ENCODE measurements at places on chromosomes 6 and 20.

- no peak for DNase-seq
Observed at GRCh38 chr6:136676075-136676474, 116.2 kb downstream of the MAP3K5 start.

GRCh38 chr6:36805096-36805797, 34.0 kb downstream of the CPNE5 start:
- DNase-seq: no peak

DNA sequence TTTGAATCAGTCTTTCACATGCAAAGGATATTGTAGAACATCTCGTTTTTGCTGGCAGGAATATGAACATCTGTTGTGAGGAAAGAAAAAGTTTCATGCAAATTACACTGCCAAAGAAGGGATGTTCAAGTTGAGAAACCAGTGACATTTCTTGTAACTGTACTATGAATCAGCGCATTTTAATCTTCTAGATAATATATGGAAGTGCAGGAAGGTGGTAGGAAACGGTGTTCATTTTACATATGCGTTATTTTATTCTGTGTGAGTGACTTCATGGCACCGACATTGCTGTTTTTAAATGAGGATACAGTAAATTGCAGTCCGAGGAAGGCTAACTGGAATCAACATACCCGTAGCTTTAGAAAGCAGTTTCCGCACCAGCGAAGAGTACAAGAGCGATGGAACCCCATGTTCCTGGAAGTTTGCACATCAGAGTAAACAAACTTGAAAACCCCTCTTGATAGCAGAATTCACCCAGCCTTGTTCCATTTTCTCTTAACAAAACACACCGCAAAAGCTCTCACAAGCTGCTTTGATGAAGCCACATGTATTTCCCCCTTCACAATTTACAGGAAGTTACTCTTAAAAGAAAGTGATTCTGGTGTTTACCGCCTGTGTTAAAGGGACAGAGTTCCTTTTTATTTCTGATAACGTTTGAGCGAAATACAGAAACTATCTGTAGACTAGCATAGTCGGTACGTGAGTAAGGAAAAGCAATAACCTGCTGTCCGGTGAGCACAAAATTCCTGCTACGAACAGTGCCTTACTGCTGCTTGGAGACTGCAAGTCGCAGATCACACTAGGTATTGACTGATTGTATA, 11.5 kb downstream of the PRDM1 start:
- peak; percentile 27 for DNase-seq

- DNase-seq: peak; percentile 86
Observed at GRCh38 chr6:39432330-39433025, 110.0 kb upstream of the KCNK16 start.

DNA sequence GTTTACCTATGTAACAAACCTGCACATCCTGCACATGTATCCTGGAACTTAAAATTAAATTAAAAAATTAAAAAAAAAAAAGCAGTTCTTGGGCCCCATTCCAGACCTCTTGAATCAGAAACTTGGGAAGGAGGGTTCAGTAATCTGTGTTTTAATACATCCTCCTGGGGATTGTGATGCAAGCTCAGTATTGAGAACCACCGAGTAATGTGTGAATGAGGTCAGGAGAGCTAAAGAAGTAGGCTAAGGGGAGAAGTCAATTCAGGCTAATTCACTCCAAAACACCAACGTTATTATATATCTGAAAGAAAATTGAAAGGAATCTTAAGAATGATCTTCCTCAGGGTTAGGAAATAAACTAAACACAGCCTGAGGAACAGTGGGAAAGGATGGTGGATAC, 120.4 kb downstream of the RNF144B start:
- DNase-seq: peak; percentile 69

- DNase-seq: peak; percentile 61
Observed at GRCh38 chr6:75530696-75531095, 37.1 kb upstream of the FILIP1 start.

All from fibroblast of skin of back (primary cell).